ENCODE measurements at places on chromosomes 7 and 10.
A peak's percentile ranks its signal among the peaks of the same experiment; 100 is the strongest.

DNA sequence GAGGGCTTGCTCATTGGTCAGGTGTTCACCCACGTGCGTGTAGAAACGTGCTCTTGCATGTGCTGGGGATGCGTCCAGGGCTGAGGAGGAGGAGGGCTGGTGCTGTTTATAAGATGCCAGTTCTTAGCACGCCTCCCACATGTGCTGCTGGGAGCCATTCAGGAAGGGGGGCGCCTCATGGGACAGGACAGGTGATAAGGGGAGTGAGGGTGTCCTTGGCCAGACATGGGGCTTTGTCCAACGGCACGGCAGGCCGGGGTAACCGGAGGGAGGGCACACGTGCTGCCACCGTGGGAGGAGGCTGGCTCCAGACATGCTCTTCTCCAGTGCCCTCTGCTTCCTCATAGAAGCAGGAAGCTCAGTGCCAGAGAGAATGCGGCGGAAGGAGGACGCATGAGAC, 150.0 kb downstream of the ZMYND11 start:
- DNase-seq = no peak

DNA sequence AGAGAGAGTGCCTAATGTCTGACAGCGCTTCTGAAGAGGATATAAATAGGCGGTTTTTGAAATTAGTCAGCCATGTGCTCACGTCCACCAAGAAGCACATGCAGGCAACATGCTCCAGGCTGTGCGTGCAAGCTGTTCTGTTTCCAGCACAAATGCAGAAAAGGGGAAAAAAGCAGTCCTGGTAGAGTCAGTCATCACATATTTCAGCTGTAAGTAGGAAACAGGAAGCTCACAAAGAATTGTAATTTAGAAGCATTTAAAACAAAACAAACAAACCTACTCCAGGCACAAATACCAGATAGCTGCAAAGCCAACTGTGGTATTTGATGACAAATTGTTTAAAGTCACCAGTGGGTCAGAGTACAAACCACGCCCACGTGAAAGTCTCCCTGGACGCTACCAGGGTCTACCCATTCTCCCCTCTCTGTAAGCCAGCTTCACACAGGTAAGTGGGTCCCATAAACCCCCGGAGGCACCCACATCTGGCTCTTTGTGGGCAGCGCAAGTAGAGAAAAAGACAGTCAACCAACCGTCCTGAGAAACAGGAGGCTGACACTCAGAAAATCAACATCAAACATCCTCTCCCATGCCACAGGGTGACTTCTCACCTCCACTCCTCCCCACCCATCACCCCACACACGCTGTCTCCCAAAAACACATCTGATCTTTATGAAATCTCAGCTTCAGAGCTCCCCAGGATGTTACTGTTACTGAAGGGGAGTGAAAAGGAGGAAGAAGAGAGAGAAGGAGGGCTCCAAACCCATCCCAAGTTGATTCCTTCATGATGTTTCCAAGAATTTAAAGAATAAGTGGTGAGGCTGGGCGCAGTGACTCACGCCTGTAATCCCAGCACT, 186.4 kb downstream of the FAM107B start:
- DNase-seq = peak; percentile 46

- no peak for DNase-seq
These were observed 4.3 kb downstream of the TTYH3 start for GRCh38 chr7:2635810-2636701.

GRCh38 chr7:138773176-138773575, 24.6 kb upstream of the TMEM213 start:
- DNase-seq = no peak

DNA sequence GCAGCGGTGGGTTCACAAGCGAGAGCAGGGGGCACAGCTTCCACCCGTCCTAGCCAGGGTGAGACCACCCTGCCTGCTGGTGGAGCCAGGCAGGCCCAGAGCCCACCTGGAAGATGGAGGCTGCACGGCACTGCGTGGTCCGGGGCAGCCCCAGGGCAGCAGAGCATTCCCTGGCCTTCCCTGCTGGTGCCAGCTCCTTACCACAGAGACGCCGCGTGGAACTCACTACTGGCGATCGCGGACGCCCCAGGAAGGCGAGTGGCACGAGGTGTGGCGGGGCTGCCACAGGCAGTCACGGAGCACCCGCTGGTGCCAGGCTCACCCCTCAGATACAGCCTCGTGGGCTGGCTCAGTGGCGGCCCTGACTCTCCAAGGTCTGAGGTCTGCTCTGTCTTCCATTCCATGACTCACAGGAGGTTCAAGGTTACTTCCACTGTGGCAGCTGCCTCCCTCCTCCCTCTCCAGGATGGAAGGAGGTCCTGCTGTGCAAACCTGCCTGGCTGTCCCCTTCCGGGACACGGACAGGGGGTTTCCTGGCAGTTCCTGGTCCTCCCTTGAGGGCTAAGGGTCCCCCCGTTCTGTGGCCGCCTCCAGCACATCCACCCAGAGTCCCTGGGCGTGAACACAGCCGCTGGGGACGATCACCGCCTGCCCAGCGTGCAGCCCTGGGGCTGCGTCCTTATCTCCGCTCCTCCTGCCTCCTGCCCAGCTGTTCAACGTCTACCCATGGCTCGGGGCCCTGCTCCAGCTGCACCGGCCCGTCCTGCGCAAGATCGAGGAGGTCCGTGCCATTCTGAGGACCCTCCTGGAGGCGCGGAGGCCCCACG, 3.1 kb downstream of the CYP2W1 start:
- DNase-seq = no peak

GRCh38 chr10:78656417-78657162, 412.2 kb upstream of the ZMIZ1 start:
- no peak for DNase-seq

DNA sequence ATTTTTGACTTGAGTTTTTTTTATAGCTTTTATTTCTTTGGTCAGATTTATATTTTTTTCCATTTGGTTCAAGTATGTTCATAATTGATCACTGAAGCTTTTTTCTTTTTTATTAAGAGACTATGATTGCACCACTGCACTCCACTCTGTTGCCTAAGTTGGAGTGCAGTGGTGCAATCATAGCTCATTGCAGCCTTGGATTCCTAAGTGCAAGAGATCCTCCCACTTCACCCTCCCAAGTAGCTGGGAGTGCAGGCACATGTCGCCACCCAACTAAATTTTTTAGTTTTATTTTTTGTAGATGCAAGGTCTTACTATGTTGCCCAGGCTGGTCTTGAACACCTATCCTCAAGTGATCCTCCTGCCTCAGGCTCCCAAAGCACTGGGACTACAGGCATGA, 97.7 kb upstream of the KIF5B start:
- no peak for DNase-seq

GRCh38 chr10:86068231-86069054, 298.2 kb downstream of the GRID1 start:
- no peak for DNase-seq

DNA sequence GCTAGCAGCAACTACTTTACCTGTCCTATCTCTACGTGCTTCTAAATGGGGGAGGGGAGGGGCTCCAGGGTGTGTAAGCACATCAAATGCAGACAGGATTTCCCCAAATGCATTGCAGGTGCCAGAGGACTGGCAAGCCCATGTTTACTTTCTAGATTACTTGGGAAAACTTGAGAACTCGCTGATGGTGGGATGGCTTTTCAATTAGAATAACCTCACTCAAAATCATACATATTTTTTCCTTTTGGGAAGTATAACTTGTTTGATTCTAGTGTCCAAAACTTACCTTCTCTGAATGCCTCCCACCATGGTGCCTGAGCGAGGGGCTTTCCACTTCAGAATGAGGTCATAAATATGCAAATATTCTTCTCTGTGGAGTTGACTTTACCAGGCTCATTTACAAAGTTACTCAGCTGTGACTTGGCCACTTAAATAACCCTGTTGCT, 191.3 kb upstream of the RHOBTB1 start:
- DNase-seq = no peak

DNA sequence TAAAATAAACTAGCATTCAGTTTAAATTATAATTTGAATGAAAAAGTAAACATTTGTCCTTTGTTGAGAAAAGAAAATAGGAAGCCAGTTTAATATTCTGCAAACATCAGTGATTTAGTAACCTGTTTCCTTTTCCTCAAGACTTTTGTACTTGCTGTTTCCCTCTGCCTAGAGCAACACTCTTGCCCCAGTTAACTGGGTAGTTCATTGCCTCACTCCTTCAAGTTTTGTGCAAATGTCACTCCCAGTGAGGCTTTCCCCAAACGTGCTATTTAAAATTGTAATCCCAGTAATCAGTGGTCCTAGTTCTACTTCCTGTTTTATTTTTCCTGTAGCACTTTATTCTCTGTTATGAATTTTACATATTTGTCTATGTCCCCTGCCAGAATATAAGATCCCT, 23.8 kb downstream of the DLD start:
- DNase-seq = no peak

GRCh38 chr7:11175887-11176286, 202.2 kb downstream of the PHF14 start:
- DNase-seq = no peak

DNA sequence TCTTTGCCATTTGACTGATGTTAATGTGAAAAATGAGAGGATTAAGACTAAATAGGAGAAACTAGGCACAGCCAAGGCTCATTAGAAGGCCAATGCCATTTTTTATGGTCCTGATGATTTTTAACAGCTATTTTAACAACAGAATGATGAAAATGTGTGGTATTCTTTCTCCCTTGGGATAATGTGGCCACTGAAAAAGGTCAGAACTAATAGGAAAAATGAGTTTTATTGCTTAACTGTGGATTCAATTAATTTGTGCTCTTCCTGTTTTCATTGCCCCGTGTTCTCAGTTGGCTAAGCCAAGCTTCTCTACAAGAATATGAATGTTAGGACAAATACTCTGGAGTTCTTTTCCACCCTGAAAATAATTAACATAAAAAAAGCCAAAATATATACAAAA, 56.6 kb downstream of the BMPER start:
- no peak for DNase-seq

GRCh38 chr10:60807499-60807898, 29.2 kb downstream of the CDK1 start:
- no peak for DNase-seq

DNA sequence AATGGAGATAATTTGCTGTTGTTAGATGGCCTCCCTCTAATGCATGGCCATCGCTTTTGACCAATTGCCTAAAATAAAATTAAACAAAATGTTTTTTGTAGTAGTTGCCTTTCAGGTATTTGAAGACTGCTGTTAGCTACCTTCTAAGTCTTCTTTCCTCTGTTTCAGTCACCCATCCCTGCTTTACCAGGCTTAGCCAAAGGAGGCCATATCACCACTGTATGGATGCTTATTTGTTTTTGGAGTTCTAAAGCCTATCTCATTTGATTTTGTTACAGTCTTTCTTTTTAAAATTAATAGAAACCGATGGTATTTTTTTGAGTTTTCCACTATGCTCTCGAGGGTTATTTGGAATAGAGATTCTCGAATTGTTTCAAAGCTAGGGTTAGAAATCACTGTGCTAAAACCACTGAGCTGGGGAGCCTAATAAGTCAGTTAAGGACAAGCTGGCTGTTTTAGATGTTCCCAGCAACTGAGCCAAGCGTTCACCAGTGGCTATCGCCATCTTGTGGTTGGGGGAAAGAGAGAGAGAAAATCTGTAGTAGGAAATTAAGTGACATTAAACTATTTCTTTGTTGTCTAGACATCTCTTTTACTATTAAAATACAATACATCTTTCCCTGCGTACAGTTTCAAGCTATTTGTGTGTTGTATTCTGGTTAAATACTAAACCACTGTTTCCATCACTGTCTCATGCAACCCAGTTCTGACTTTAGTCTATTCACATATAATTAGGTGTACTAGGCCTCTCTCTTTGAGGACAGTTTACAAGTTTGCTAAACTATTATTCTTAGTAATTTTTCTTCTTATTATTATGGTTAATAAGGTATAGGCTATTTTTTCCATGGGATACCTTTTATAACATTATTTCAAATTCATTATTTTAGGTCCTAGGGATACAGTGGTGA, 52.2 kb downstream of the GPR158 start:
- DNase-seq = no peak

GRCh38 chr7:105178928-105179541, 165.0 kb downstream of the KMT2E start:
- no peak for DNase-seq

- DNase-seq = no peak
These were observed 24.1 kb upstream of the MINDY3 start for GRCh38 chr10:15884447-15884846.

GRCh38 chr7:101488826-101489572, 126.3 kb downstream of the COL26A1 start:
- DNase-seq = no peak

GRCh38 chr10:32004161-32004591, 52.0 kb downstream of the KIF5B start:
- DNase-seq = no peak

GRCh38 chr10:78382047-78382446, 348.4 kb downstream of the RPS24 start:
- DNase-seq = no peak

GRCh38 chr7:49885593-49886285, 112.3 kb downstream of the VWC2 start:
- no peak for DNase-seq

DNA sequence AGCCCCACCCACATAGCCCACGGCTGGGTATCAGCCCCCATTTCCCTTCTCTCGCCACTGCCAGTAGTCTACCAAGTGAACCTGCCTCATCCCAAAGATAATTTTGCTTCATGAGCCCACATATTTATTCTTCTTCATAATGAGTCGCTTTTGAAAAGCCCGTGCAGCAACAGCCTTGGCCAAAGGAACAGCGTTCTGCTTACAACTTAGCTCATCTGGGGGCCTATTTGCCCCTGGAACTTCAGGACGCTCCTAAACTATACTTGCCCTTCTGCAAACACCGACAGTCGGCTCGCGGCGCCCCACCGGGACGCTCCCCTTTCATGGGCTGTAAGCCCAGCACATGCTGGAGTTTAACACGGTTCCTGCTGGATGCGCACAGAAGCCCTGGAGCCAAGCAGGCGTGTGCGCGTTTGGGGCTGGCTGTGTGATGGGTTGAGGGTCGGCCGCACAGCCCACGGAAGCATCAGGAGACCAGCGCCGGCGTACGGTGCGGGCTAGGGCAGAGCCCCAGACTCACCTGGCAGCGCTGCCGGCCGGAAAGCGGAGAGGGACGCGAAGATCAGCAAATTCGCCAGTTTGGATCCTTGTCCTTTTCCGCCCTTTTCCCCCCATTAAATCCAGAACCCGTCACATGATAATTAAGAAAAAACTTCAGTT, 370 bp downstream of the TMEM60 start:
- DNase-seq = no peak

GRCh38 chr7:56115852-56116538, at the start of gene NUPR2:
Gene NUPR2, minus strand, starts transcription at chr7:56116417. Its CDS starts 103 bp downstream, at chr7:56116314.
- DNase-seq = no peak

GRCh38 chr7:135428011-135428410, 81.9 kb downstream of the CNOT4 start:
- no peak for DNase-seq

- DNase-seq = no peak
These were observed 16.9 kb upstream of the TAS2R16 start for GRCh38 chr7:123012435-123012834.

- DNase-seq = peak; percentile 91
These were observed at the start of gene NFKB2 for GRCh38 chr10:102395400-102396316. Gene NFKB2, plus strand, starts transcription at chr10:102395705. Its CDS starts 255 bp downstream, at chr10:102395960.

DNA sequence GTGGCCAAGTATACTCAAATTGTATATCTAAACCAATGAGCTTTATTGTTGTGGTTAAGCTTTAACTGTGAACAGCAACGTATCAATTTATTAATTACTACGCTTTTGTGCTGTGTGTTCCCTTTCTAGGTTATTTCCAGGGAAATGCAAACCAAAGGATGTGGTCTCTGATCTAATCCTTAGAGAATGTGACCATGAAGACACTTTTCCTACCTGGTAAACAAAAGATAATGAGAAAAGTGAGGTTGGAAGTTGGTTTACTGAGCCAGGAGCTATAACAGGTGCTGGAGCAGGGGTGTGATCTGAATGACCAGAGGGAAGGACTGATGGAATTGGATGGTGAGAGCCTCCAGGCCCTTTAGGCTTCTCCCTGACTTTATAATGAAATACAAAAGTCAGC, 25.4 kb upstream of the CALU start:
- no peak for DNase-seq

Measured in activated T-helper 9 cell treated with anti-CD3 and anti-CD28 coated beads, Interleukin-2, amount 50 U/mL, for 16 hours (primary cell).